ENCODE measurements at places on chromosomes 3 and 15.

- DNase-seq, result no peak
Measured at GRCh38 chr3:119427669-119428068, 35.7 kb downstream of the TMEM39A start.

DNA sequence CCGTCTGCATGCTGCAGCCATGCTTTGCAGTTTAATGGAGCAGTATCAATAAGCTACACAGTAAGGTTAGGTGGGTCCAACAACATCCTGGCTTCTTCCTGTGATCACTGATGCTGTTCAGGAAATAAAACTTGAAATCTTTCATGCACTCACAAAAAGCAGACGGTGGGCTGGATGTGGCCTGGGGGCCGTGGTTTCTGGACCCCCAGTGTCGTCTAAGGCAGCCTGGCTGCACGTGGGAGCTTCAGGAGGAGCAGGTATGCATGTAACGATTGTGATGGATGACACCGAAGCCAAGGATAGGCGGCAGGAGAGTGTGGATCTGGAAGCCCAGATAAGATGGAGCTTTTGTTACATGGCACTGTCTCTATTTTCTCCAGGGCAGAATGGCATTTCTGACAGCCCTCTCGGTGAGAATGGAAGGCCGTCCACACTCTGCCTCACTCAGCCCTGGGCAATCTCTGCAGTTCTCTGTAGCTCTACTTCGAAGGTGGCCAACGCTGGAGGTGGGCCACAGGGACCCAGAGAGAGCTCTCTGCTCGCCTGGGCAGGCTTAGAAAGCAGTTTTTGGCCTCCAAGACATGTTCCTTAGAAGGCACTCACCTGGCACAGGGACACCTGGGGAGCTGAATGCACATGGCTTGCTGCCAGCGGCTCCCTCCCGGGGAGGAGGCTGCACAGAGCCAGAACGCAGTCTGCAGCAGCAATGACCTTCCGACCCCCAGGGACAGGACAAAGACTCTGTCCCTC is 46.4 kb upstream of the IQSEC1 start:
- DNase-seq, result no peak

- DNase-seq, result no peak
Measured at GRCh38 chr3:44555723-44556122, 730 bp downstream of the ZKSCAN7 start.

DNA sequence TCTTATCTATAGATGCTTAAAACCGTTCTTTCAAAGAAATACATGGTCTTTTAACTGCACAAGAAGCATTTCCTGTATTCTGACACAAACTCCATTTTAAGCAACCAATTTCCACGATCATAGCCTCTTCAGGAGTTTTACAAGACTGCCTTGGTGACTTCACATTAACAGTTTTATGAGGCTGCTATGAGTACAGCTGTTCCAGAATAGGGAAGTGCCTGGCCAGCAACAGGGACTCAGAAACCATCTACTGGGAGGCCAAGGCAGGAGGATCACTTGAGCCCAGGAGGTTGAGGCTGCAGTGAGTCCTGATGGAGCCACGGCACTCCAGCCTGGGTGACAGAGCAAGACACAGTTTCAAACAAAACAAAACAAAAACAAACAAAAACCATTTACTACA is 78.4 kb downstream of the B3GNT5 start:
- DNase-seq, result no peak

- no peak for DNase-seq
Measured at GRCh38 chr3:108461661-108462111, 48.7 kb downstream of the MYH15 start.

DNA sequence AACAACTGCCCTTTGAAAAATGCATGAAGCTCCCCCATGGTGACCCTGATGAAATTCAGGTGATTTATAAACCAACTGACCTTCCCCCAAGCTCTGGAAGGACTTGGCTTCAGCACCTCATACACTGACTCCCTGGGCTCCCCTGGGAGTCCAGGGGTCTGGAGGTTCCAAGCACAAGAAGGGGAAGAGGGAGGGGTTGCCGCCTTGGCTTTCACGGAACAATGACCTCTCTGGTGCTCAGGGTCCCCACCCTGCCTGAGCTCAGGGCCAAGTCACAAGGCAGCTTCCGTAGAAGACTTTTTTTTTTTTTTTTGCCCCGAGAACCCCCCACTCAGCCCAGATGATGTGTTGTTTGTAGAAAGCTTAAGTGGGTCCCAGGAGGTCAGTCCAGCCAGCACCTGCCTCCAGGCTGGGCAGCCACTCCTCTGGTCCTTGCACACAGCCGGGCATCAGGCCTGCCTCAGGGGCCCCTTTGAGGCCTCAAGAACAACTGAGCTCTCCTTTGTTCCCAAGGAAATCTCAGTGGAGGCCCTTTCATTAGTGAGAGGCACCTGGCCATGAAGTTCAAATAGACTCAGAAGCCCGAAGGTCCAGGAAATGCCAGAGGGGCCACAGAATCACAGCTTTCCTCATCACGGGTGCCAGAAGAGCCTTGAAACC is 14.0 kb upstream of the ALAS1 start:
- no peak for DNase-seq

DNA sequence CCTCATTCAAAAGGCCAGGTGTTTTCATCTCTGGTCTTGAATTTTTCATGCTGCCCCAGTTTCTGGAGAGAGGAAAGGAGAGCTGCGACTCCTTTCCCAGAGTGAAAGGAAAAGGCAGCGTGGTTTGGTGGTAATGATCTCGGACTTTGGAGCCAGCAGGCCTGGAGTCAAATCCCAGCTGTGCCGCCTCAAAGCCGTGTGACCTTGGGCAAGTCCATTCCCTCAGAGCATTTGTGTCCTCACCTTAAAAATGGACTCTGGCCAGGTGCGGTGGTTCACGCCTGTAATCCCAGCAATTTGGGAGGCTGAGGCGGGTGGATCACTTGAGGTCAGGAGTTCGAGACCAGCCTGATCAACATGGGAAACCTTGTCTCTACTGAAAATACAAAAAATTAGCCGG is 4.7 kb upstream of the CCDC33 start:
- no peak for DNase-seq

- DNase-seq, result no peak
Measured at GRCh38 chr3:51720292-51721061, 13.6 kb downstream of the GRM2 start.
